ENCODE measurements at places on chromosomes 3 and 15.
A peak's percentile ranks its signal among the peaks of the same experiment; 100 is the strongest.

GRCh38 chr3:137012097-137012501 is 54.3 kb downstream of the IL20RB start:
- DNase-seq = no peak

GRCh38 chr15:41022487-41023090 is 69.3 kb downstream of the CHAC1 start:
- DNase-seq = peak; percentile 34

GRCh38 chr15:98614681-98615080 is 33.7 kb upstream of the IGF1R start:
- DNase-seq = no peak

- no peak for DNase-seq
Measured at GRCh38 chr3:8841472-8841871, 72.1 kb upstream of the OXTR start.

DNA sequence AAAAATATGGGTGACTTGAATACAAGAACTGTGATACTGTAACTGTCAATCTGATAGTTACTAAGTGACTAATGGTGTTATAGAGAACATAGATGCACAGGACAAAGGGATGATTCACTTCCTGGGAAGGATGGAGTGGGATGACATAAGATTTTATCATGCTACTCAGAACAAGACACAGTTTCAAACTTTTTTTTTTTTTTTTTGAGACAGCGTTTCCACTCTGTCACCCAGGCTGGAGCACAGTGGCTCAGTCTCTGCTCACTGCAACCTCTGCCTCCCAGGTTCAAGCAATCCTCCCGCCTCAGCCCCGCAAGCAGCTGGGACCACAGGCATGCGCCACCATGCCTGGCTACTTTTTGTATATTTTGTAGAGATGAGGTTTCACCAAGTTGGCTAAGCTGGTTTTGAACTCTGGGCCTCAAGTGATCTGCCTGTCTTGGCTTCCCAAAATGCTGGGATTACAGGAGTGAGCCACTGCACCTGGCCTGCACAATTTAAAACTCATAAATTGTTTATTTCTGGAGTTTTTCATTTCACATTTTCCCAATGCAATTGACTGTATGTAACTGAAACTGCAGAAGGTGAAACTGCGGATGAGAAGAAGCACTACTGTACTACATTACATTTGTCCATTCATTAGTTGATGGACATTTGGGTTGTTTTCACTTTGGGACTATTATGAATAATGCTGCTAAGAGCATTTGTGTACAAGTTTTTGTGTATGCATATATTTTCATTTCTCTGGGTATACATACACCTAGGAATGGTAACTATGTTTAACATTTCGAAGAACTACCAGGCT is 40.6 kb downstream of the ADIPOQ start:
- no peak for DNase-seq

DNA sequence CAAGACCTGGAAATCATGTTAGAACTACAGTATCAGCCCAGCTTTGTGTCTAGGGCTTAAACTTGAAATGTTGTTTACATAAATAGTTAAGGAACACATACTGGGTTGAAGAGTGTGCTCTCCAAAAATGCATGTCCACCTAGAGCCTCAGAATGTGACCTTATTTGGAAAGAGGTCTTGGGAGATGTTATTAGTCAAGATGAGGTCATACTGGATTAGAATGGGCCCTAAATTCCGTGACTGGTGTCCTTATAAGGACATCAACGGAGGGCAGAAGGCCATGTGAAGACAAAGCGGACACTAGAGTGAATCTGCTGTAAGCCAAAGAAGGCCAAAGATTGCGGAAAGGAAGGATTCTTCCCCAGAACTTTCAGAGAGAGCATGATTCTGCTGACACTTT is 759.2 kb upstream of the CFAP20DC start:
- DNase-seq = no peak

DNA sequence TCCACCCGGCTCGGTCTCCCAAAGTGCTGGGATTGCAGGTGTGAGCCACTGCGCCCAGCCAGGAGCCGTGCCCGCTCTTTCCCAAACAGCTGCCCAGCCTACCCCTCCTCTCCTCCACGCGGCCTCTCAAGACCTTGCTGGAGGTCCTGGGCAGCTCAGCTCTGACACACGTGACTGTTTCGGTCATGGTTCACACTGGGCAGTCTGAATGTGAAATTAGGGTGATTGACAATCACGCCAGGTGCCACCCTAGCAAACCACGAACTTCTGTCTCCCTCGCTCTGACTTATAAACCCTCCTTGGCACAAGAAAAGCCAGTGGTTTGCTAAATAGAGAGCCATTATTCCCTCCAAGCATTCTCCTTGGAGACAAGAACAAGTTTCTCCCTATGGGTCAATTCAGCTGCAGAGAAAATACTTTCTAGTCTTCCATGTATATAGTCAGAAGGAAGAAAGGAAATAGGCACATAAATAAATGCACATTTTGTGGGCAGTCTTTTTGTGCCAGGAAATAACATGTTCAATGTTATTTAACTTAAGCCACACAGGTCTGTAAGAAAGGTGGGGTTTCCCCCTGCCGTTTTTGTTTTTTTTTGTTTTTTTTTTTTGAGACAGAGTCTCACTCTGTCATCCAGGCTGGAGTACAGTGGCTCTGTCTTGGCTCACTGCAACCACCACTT is 121.9 kb upstream of the MEF2A start:
- DNase-seq = peak; percentile 8

DNA sequence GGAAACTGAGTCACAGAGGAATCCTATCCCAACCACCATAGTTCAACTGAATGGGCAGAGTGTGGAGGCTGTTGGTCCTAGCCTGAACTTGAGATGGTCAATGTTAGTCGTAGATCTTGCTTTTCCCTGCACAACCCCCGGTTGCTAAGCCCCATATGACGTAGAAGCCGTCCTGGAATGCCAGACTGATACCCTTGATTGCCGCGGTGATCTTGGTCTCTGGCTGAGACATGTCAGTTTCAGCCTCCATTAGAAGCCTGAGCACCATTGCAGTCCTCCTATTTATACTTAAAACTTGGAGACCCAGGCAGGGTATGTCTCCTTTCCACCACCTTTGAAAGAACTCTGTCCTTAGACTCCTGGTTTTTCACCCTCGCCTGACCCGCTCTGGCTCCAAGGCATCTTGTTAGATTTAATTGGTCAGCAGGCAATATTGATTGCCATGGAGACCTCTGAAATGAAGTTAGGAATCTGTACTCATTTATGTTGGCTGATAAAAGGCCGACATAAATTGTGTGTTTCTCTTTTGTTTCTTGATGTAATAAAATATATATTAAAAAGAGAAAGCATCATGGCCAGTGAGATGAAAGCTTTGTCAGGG is 53.4 kb downstream of the RPLP1 start:
- no peak for DNase-seq

DNA sequence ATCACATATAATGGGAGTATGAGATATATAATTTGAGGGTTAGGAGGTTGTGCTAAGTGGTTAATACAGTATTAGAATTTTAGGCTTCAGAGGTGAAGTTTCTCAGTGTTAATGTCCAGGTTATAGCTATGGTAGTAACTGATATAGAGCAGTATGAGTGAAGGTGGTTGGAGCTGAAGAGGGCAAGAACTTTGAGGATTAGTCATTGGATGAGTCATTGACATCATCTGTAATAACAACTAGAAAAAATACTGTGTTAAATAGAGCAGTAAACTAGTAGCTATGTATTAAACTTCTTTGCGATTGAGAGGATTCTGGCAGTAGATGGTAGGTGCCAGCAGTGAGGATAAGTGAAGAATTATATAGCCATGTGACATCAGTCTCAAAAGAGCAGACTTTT is 47.5 kb upstream of the EIF3J start:
- DNase-seq = no peak

Data from ovary (tissue), 10 donors.